GM20000 (cell line): ENCODE measurements at places on chromosomes 2 and 18.

DNA sequence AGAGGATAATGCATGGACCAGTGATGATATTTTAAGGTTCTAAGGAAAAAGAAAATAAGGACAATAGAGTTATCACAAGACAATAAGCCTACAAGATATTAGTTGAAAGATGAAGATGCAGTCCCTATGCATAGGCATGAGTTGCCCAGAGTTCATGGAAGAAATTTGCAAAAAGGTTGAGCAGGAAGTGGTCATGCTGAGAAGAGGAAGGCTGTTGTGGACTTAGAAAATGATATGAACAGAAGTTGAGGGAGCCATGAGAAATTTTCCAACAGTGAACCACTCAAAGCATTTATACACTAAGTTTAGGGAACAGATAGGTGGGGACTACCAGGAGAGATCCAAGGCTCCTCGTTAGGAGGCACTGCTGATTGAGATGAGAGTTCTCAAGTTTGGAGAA, 3.5 kb downstream of the OSBPL6 start:
- no peak for DNase-seq

DNA sequence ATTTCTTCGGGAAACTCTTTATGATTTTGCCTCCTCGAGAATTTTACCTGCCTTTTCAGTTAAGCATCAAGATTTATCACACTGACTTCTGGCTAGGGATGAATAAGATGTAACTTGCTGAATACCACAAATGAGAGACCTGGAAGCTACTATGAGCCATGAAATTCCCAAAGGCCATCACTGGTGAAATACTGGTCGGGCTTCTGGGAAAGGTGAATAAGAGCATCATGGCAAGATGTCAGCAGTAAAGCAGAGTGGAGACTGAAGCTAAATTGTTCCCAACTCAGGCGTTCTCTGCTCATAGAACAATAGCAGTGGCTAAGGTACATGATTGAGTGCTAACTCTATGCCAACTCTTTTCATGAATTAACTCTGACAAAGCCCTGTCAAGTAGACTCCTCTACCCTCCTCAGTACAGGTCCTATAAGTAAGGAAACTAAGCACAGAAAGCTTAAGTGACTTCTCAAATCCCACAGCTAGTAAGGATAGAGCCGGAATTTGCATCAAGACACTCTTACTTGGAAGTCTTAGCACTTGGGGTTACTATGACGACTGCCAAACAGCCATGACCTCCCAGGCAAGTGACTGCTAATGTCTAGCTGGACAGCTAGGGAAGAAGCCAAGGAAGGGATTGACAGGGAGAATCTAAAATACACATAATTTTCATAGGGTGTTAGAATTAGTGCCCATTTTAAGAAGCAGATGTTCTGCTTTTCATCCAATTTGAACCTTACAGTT, 22.7 kb upstream of the DSC3 start:
- DNase-seq, result no peak

GRCh38 chr18:79495591-79496071, 99.9 kb downstream of the NFATC1 start:
- no peak for DNase-seq

- DNase-seq, result no peak
Measured at GRCh38 chr2:207762146-207762545, 7.6 kb downstream of the FZD5 start.

DNA sequence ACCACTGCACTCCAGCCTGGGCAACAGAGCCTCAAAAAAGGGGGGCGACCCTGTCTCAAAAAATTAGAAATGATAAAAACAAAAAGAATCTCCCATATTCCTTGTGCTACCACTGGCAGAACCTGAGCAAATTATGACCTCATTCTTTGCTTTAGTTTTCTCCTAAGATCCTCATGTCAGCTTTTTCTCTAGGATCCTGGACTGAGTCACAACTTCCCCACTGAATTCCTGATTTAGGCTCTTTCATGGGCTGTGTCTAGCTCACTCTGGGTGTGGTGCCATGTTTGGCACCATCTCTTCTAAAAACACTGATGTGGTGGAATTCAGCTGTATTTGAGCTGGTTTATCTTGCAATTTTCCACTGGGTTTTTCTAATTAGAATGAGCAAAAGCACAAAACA, 37.1 kb downstream of the EXOC6B start:
- DNase-seq, result no peak

DNA sequence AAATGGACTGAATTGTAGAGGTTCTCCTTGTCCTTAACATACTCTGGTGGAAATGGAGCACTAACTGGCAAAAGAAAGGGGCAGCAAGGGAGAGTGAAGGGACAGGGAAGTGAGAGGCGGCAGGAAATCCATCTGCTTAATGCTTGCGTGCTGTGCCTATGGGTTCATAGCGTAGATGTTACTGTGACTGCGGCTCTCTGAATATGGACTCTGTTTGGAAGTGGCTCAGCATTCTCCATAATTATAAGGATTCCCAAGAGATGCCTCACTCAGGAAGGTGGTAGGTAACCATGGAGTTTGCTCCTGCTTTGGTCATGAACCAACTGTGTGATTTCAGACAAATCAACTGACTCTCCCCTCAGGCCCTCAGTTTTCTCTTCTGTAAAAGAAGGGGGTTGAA, 50.0 kb downstream of the MYO3B start:
- DNase-seq, result no peak

GRCh38 chr2:38524580-38524979, 78.1 kb downstream of the HNRNPLL start:
- no peak for DNase-seq

GRCh38 chr2:129117434-129117833, 798.8 kb upstream of the HS6ST1 start:
- DNase-seq, result no peak

DNA sequence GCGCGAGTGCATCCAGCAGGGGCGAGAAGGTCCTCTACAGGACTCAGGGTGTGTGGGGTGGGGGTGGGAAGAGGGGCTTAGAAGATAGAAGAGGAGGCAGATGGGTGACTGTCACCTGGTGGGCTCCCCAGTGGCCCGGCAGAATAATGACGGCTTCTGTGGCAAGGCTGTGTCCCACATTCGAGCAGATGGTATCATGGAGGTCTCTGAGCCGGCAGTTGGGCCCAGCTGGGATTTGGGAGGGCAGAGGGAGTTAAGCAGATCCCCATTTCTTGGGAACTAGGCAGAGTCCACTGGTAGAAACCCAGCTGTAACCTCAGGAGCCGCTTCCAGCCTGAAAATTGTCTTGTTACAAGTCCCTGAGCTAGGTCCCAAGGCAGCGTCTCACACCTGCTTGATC, 28.4 kb upstream of the DTNB start:
- DNase-seq, result no peak

DNA sequence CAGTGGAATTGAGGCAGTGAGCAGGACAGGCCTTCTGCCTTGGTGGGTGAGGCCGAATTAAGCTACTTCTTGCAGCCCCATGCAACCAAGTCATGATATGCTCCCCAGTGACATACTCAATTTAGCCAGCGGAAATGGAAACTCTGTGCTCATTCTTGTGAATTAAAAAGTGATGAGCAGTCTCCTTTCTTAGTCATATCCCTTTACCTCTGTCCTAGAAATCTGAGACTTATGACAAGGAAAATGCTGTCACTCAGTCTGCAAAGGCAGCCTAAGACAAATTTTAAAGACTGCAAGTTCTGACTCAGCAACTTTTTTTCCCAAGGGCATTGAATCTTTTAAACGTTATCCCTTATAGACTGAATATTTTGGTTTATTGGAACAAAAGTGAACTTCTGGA, 218.2 kb downstream of the SH3BP4 start:
- no peak for DNase-seq

- DNase-seq, result no peak
Measured at GRCh38 chr2:173441222-173441621, 86.5 kb downstream of the CDCA7 start.

GRCh38 chr2:177270531-177270930, 6.0 kb upstream of the NFE2L2 start:
- DNase-seq, result no peak

DNA sequence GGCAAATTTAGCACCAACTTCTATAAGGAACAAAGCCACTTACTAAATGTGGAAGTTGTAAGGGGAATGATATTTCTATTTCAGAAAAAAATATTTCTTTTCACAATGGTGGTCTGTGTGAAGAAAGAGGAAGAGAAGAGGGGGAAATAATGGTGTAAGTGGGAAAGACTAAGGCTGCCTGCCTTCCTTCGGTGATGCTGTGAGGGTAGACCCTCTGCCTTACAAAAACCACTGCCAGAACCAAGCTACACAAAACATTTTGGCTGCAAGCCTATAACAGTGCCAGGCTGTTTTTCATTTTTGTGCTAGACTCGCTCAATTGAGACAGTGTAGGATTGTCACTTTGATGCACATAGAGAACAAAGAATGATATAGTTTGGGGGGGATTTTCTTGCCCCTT, 286.6 kb downstream of the ZEB2 start:
- DNase-seq, result no peak

DNA sequence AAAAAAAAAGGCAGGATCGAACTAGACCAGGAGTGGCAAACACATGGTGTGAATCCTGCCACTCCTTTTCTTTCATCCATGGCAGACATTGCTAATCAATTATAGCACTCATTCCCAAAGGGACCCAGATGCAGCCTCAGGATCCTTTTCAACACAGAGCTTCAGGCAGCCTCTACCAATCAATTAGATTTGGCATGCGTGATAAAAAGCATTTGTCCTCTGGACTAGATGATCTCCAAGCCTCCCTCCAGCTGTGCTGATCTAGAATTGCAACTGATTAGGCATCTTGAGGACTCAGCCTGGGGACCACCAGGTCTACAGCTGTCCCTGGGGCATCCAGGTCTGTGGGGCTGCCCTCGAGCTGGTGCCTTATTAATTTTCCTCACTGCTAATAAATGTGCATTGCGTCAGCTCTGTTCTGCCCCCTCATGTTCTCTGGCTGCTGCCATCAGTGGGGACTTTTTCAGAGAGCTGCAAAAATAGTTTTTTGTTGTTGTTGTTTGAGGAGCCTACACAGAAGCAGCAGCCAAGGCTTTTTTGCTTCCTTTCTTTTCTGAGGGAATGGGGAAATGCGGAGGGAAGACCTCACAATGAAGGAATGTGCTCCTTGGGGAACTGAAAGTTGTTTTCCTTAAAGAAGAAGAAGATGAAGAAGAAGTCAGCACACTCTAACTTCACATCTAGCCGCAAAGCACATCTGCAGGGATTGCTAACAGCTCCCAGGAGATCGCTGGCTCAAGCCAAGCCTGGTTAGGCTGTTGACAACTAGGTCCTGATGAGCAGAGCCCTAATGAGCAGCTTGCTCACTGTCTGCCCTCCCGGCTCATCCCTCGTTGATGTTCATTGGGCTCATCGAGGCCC, 8.8 kb upstream of the ATOH8 start:
- DNase-seq, result no peak

DNA sequence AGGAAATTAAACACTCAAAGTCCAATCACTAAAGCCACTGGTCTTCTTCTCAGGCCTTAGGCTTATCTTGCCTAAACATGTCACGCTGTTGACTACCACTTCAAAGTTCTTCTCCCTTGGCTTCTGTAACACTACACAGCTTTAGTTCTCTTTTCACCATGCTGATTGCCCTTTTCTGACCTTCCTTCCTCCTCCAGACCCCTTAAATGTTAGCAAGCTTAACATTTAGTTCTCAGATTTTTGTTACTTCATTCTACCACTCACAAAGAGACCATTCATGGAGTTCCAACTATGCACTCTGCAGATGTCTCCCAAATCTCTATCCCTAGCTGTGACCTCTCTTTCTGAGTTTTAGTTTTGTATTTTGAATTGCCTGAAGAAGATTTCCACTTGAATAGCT, 64.4 kb downstream of the TTC21B start:
- DNase-seq, result no peak

GRCh38 chr2:239269173-239269885, 131.5 kb downstream of the HDAC4 start:
- DNase-seq, result no peak

DNA sequence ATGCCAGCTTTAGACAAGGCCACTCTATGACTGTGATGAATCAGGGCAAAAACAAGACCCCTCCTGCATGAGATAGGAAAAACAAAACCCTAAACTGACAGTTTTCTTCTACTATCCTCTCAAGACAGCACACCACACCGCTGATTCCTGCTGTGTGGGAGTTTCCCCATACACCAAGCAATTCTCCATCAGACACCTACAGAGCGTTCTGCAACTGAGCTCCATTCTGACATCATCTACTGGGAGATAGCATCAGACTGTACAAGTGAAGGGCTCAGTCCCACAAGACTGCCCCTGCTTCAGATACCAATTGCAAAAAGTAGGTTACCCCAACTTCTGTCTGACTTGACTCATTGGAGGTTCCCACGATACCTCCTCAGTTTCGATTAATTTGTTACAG, 130.6 kb downstream of the TSN start:
- no peak for DNase-seq

GRCh38 chr2:128557831-128558241, 239.2 kb upstream of the HS6ST1 start:
- no peak for DNase-seq

GRCh38 chr18:5851998-5852397, 43.3 kb downstream of the TMEM200C start:
- DNase-seq, result no peak

DNA sequence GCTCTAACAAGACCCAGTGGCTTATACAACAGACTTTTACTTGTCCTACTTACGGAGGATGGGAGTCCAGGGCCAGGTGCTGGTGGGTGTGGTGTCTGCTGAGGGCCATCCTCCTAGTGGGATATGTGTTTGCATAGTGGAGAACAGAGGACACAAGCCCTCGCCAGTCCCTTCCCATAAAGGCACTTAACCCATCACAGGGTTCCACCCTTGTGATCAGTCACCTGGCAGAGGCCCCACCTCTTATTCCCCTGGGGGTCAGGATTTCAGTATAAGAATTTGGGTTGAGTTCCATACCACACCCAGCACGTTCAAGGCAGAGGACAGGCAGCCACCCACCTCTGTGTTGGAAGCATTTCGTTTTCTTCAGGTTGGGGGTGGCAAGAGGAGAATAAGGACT, 259.0 kb downstream of the AGAP1 start:
- DNase-seq, result no peak

DNA sequence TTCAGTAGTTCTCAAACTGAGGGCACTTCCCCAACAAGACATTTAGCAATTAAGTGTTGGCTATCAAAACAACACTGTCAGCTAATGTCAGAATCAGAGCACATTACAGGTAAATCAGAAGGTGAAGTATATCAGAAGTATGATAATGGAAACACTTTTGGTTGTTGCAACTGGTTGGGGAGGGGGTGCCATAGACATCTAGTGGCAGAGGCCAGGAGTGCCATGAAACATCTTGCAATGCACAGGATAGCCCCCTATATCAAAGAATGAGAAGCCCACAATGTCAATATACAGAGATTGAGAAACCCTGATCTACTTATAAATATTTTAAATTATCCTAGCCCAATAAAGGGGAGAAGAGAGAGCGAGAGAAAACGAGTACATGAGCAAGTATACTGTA, 4.9 kb upstream of the XPO1 start:
- no peak for DNase-seq

GRCh38 chr2:9335322-9335832, 88.0 kb downstream of the ITGB1BP1 start:
- DNase-seq, result no peak
